Heart right ventricle (tissue), 16 donors: ENCODE measurements at places on chromosomes 7 and 10. TPM values are rescaled to one million over a fixed set of nuclear protein-coding genes. Genes with fewer than 3 reads are reported as not detected.

DNA sequence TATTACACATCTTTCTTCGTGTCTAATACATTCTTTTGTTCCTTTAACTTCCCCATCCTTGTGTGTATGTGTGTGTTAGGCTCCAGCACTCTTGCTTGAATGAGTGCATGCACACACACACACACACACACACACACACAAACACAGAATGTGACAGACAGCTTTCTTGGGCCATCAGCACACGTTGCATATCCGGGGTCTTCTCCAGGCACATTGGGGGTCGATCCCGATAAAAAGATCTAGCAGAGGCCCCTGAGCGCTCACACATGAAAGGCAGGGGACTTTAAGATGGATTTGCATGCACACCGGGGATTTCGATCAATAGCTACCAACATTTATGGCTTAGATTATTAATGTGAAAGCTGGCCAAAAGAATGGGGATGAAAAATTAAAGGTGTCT, 4.5 kb downstream of the SKIDA1 start:
- no peak overlapping the region for H3K4me3 ChIP-seq
- H3K27me3 ChIP-seq = no peaks in the 10 kb centered on the region
- H3K36me3 ChIP-seq = no peaks in the 10 kb centered on the region
- no peak overlapping the region for H3K27ac ChIP-seq

DNA sequence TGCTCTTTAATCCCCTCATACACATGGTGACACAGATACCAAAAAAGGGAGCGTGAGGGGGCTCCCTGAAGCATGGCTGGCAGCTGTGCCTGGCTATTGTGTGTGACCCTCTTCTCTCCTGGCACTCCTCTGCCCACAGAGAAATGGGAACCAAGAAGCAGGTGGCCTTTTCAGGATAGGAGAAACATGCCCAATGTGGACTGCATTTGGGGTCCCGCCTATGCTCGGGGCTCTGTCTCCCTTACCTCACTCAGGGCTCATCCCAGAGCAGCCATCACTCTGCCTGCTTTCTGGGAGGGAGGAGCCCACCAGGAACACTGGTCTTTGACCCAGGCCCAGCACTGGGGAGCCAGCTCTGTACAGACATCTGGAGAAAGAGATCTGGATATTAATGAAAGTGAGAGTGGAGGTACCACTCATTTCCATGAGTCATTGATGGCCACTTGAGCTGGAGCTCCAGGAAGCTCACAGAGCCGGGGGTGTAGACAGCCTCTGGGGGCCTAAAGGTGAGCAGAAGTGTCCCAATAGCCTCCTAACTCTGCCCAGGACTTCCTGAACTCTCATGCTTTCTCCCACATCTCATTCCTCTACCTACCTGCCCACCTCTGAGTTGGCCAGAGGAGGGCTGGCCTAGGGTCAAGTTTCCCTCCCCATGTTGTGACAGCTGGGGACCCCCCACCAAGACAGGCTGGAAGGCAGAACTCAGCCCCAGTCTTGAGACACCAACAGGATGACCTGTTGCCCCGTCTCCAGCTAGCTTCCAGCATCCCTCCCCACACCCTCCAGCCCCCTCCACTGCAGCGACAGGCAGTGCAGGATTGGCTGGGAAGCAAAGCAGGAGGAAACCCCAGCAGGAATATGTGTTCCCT, 42.6 kb downstream of the DRGX start:
- H3K4me3 ChIP-seq = no peak overlapping the region
- DNase-seq = no peak
- no peaks in the 10 kb centered on the region for H3K36me3 ChIP-seq

Gene ANLN
- 6.8 TPM for total RNA-seq

DNA sequence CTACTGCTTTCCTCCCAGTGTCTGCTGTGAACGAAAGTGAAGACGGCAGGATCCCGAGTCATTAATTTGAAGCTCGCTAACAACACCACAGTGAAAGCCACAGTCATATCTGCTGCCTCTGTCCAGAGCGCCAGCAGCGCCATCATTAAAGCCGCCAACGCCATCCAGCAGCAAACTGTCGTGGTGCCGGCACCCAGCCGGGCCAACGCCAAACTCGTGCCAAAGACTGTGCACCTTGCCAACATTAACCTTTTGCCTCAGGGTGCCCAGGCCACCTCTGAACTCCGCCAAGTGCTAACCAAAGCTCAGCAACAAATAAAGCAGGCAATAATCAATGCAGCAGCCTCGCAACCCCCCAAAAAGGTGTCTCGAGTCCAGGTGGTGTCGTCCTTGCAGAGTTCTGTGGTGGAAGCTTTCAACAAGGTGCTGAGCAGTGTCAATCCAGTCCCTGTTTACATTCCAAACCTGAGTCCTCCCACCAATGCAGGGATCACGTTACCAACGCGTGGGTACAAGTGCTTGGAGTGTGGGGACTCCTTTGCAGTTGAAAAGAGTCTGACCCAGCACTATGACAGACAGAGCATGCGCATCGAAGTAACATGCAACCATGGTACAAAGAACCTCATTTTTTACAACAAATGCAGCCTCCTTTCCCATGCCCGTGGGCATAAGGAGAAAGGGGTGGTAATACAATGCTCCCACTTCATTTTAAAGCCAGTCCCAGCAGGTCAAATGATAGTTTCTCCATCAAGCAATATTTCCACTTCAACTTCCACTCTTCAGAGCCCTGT, 94.8 kb upstream of the KCNMA1 start:
- H3K4me3 ChIP-seq = no peak overlapping the region
- peaks cover 8% of the 10 kb centered on the region for H3K27me3 ChIP-seq
- no peak overlapping the region for H3K27ac ChIP-seq
- H3K4me1 ChIP-seq = no peaks in the 10 kb centered on the region

Gene PHYHIPL
- total RNA-seq = not detected

Gene PRLHR
- total RNA-seq = not detected

- H3K4me1 ChIP-seq = peaks cover 13% of the 10 kb centered on the region
- no peaks in the 10 kb centered on the region for H3K27me3 ChIP-seq
- no peak for DNase-seq
- H3K36me3 ChIP-seq = peaks cover 73% of the 10 kb centered on the region
Measured at GRCh38 chr7:44383566-44383965, 58.2 kb upstream of the CAMK2B start.
